Esophagus mucosa (tissue), 1 donor: ENCODE measurements at places on chromosomes 13 and 19. TPM values are rescaled to one million over a fixed set of nuclear protein-coding genes. Genes with fewer than 3 reads are reported as not detected.

Gene KLF1
- not detected for total RNA-seq

Gene KCNJ14
- 0.76 TPM for total RNA-seq

Gene PROZ
- not detected for total RNA-seq

Gene KIR3DL2
- total RNA-seq: not detected

Gene TUBA3C
- not detected for total RNA-seq

Gene LRFN3
- 7.7 TPM for total RNA-seq

Gene HSPB6
- 2.6 TPM for total RNA-seq

Gene PRR22
- total RNA-seq: 1.8 TPM

DNA sequence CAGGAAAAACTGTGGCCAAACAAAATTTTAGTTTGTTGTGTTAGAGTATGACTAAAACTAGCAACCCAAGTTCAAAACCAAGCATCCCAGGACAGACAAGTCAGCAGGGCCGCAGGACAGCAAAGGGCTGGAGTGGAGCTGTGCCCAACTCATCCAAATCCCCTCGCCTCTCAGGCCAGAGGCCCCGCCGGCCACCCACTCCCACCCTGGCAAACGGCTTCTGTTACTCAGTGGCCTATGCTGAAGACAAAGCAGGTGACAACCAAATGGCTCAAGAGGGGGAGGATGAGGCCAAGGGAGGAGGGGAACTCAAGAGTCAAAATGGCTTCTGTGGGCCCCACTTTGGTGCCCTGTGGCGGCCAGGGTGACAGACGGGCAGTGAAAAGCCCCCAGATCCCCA, 69.7 kb downstream of the SLC7A1 start:
- ATAC-seq: no peak

- ATAC-seq: no peak
These were observed 349 bp downstream of the BCL2L12 start for GRCh38 chr19:49666120-49666444.

DNA sequence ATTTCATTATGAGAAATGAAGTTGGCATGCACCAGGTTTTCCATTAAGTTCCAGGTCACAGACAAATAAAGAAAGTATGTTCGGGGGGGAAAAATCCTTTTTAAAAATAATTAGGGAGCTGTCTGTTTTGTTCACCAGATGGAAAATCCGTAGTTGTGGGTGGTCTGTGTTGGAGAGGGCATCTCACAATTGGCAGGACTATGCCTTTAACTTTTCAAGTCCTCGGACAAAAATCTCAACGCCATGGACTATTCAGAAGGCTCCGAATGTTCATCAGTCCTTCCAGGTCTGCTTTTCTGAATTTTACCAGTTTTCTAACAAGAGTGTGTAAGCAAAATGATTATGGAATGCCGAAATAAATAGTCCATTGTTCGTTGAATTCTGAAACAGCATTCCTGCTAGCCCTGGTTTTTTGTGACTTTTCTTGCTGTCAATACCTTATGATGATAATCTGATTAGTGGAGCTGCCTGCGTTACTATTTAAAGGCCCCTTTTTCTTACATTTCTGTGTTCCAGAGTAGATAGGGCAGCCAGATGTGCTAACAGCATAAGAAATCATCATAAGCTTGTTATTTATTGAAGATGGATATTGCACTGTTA, 146.9 kb downstream of the TM9SF2 start:
- ATAC-seq: no peak

GRCh38 chr13:73935991-73936390, 198.2 kb downstream of the KLF12 start:
- ATAC-seq: no peak

DNA sequence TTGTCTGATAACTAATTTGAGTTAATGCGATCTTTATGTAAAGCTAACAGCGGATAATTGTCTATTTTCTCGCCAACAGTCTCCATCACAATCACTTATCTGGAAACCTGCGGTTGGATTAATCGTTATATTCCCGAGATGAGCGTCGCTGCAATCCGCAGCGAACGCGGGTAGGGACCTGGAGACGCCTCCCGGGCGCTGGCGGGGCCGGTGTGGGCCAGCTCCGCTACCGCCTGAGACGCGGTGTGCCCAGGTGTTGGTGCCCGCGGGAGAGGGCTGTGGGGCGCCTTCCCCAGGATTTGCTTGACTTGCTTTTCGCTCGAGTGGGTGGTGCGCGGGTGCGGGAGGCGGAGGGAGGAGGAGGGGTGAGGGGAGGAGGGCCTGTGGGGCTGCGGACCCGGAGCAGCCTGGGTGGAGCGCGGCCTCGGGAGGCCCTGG, 38.3 kb downstream of the SOX1 start:
- no peak for ATAC-seq

DNA sequence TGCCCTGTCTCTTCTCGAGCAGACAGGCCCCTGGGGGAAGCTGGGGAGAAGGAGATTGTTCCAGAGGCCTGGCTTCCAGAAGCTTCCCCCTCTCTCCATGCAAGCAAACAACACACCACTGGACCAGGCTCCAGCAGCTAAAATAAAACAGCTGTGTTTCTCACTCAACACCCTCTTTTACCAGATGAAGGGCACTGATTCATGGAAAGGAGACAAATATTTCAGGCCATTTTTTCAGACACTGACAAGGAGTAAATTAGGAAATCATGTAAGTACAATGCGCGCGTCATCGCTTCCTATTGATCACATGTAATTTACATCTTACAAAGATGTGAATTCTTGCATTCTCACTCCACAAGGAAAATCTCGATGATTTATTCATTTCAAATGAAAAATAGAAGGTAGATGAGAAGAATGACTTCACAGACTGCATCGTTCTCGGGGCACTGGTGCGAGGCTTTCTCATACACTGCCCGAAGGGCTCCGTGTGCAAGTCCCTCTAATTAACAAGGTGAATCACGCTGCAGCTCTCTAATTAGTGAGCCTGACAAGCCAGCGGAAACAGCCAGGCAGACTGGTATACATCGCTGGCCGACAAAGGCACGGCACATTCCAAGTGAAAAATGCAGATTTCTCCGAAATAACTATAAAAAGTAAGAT, 153.6 kb downstream of the KCTD15 start:
- no peak for ATAC-seq

GRCh38 chr13:82615043-82615442, 1267.2 kb downstream of the SLITRK1 start:
- no peak for ATAC-seq

DNA sequence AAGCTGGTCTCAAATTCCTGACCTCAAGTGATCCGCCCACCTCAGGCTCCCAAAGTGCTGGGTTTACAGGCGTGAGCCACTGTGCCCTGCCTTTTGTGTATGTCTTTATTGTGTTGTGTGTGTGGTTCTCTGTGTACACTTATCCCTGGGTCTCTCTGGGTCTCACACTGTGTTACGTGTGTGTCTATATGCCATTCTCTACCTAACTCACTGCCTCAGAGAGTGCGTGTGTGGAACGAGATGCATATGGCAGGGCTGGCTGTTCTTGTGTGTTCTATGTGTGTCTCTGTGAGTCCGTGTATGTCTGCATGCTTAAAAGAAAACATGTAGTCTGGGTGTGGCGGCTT, 10.5 kb downstream of the FOXA3 start:
- no peak for ATAC-seq

- ATAC-seq: no peak
These were observed 3.8 kb downstream of the COMMD6 start for GRCh38 chr13:75533861-75534260.

GRCh38 chr13:65468628-65469027, 1761.5 kb downstream of the PCDH9 start:
- ATAC-seq: no peak

DNA sequence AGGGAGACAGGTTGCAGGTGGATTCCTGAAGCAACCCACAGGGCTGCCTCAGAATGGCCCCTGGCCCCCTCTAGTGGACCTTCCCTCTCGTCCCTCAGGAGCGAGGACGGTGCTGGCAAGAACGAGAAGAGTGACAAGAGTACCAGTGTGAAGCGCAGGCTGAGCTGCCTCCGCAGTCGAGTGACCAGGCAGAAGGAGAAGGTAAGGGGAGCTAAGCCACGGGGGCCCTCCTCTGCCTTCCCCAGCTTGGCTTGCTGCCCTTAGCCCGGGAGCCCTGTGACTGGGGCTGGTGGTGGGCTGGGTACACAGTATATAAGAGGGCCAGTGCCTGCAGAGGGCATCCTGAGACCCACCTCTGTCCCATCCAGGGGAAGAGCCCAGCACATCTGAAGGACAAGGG, 34.0 kb downstream of the ARHGEF18 start:
- ATAC-seq: no peak

- ATAC-seq: no peak
These were observed 371.4 kb upstream of the SLC10A2 start for GRCh38 chr13:103437651-103438050.

- peak; percentile 71 for ATAC-seq
These were observed 9.8 kb upstream of the GNA15 start for GRCh38 chr19:3125900-3126524.

GRCh38 chr19:643736-644135, 4.1 kb downstream of the FGF22 start:
- ATAC-seq: no peak
